ENCODE measurements at places on chromosomes 7 and 10. TPM values are rescaled to one million over a fixed set of nuclear protein-coding genes. Genes with fewer than 3 reads are reported as not detected.
A peak's percentile ranks its signal among the peaks of the same experiment; 100 is the strongest.

GRCh38 chr7:129159539-129159938, 15.0 kb downstream of the TSPAN33 start:
- no peak overlapping the region for H3K4me3 ChIP-seq
- no peaks in the 10 kb centered on the region for H3K36me3 ChIP-seq
- peak overlapping the region; percentile 83 for H3K27ac ChIP-seq
- H3K4me1 ChIP-seq, result no peaks in the 10 kb centered on the region
- H3K27me3 ChIP-seq, result no peaks in the 10 kb centered on the region
- DNase-seq, result no peak

CRYGN gene
- 3.9 TPM for total RNA-seq

LRRD1 gene
- not detected for total RNA-seq

GRCh38 chr7:44085546-44085945, 3.2 kb upstream of the POLM start:
- peak; percentile 47 for DNase-seq
- no peaks in the 10 kb centered on the region for H3K27me3 ChIP-seq
- H3K4me1 ChIP-seq, result no peaks in the 10 kb centered on the region
- peaks cover 1% of the 10 kb centered on the region for H3K36me3 ChIP-seq

DNA sequence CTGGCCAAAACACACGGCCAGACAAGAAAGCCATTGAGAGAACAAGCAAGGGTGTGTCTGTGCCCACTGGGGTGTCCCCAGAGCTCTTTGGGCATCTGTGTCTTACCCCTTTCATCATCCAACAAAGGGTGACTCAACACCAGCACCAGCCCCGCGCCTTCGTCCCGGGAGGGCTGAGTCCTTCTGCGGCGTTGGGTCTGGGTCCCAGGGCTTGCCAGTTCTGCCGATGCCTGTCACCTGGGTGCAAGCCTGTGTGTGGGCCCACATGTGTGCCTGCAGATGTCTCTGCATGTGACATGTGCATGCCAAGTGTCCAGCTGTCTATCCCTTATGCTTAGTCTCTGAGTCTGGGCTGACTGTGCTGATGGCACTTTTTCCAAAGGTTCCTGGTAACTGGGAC, 24.4 kb upstream of the ELN start:
- DNase-seq, result no peak
- H3K4me1 ChIP-seq, result no peaks in the 10 kb centered on the region
- H3K27ac ChIP-seq, result no peak overlapping the region
- no peak overlapping the region for H3K4me3 ChIP-seq
- no peaks in the 10 kb centered on the region for H3K36me3 ChIP-seq
- H3K27me3 ChIP-seq, result no peaks in the 10 kb centered on the region

DNA sequence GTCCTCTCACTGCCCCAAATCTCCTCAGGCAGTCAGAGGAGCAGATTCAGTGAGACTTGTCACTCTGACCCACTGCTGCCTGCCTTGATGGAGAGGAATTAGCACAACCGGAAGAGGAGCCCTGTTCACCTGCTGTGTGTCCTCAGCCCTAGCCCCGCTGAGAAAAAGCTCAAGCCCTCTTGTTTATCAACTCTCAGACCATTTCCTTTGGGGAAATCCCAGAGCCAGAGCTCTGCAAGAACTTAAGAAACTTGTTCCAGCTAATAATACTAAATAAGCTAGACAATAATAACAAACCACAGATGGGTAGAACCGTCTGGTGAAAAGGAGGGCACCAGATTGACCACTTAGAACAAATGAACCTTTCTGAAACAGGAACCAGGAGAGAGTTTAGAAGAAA, 37.7 kb upstream of the ITGB1 start:
- H3K4me3 ChIP-seq, result no peak overlapping the region
- H3K4me1 ChIP-seq, result no peaks in the 10 kb centered on the region
- no peaks in the 10 kb centered on the region for H3K27me3 ChIP-seq

DNA sequence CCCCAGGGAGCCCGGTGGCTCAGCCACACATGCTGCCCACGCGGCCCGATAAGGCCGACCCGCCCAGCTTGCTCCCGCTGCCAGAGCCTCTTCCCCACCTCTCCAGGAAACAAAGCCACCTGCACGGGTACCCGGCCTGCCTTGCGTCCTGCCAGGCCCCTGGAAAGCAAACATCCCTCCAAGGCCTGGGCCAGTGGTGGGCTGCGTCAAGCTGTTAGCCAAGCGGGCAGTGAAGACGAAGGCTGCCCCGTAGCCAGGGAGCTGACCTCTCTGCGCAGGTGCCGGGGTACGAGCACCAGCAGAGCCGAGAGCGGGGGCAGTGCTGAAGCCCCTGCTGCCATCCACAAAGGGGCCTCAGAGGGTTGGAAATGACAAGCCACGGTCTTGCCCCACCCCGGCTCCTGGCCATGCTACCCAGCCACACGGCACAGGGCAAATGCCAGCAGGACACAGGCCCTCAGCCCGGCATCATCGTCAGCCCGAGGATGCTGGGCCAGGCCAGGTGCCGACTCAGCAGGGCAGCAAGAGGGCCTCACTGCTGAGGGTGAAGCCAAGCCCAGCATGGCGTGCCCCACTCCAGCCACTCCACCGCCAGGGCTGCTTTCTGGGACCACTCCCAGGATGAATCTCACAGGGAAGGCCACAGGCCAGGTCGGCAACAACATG, 140.0 kb downstream of the PTPRN2 start:
- no peaks in the 10 kb centered on the region for H3K4me1 ChIP-seq
- H3K4me3 ChIP-seq, result no peak overlapping the region
- no peaks in the 10 kb centered on the region for H3K27me3 ChIP-seq
- H3K36me3 ChIP-seq, result no peaks in the 10 kb centered on the region
- no peak overlapping the region for H3K27ac ChIP-seq
